Activated B cell treated with CpG ODN at 0.5 μM for 24 hours (primary cell): ENCODE measurements at places on chromosomes 7 and 10.

DNA sequence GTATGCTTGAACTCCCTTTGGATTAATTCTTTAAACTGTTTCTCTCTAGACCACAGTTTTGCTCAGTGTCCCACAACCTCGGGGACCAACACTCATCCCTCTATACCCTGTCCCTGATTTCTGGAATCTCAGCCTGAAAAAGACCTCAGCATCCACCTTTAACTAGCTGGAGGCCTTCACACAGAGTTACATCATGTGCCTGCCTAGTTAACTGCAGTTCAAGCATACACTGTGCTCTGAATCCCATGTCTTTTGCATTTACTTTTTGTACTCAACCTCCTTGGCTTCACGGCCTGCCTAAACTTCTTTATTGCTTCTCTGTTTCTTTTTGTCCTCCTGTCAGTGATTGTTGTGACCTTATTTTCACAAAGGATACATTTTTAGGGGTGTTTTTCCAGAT lies 66.7 kb downstream of the PRKG1 start:
- DNase-seq = no peak

GRCh38 chr7:39434012-39434411 lies 132.2 kb upstream of the YAE1 start:
- no peak for DNase-seq

- DNase-seq = no peak
These were observed 4.0 kb upstream of the CREB5 start for GRCh38 chr7:28408105-28408959.

- DNase-seq = no peak
These were observed 202.5 kb downstream of the REEP3 start for GRCh38 chr10:63723741-63724140.

DNA sequence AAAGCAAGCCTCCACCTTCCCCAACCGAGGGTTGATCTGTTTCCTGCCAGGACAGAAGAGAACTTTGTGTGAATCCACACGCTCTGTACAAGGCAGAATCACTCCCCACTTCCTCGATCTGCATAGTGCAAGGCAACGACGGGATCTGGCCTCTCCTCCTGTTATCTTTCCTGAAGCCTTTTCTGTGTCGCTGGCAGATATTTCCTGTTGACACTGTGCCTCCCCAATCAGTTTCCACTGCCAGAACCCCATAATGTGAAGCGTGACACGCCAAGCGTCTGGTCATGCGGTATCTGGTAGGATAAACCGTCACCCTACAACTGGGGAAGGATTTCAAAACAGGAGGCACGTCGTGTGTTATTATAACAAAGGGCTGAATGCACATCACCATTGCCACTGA lies 57.2 kb downstream of the FAM171A1 start:
- no peak for DNase-seq

DNA sequence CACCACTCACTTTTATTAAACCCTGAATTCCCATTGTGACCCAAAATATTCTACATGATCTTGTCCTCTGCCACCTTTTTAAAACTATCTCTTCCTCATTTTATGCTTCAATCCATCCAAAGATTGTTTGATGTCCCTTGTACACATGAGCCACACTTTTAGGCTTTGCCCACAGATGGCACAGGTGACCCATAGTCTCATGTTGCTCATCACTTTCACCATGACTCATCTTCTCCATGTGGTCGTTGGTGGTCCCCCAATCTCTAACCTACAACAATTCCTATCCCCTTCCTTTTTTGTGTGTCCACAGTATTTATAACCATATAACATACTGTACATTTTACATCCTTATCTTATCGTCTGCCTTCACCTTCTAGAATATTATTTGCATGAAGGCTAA lies 271.5 kb upstream of the ZWINT start:
- DNase-seq = no peak

- DNase-seq = no peak
These were observed 5.4 kb downstream of the ABLIM1 start for GRCh38 chr10:114652402-114653368.

- no peak for DNase-seq
These were observed 98.1 kb downstream of the MYOF start for GRCh38 chr10:93384006-93384405.

- no peak for DNase-seq
These were observed 40.9 kb downstream of the NUDCD3 start for GRCh38 chr7:44449584-44449928.

GRCh38 chr10:11678074-11678793 lies 63.9 kb upstream of the ECHDC3 start:
- DNase-seq = peak; percentile 51

DNA sequence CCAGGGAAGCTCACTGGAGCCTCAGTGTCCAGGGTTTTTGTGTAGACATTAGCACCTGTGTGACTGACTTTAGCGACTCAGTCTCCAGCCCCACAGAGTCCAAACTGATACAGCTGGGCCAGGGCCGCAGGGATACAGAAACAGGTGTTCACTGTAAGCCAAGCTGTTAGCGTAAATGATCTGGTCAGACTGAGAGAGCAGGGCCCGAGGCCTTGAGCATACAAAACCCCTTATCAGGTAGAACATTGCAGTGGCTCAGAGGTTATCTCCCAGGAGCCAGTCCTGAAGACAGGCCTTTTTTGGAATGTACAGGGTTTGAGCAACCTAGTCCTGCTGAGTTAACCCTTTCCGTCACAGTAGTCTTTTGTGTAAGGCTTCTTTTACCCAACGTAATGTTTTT lies 25.0 kb downstream of the LHPP start:
- no peak for DNase-seq

- DNase-seq = no peak
These were observed 696.8 kb upstream of the MBL2 start for GRCh38 chr10:53469383-53469782.

- no peak for DNase-seq
These were observed 164.2 kb downstream of the HDAC9 start for GRCh38 chr7:18659746-18660145.

- no peak for DNase-seq
These were observed 109.0 kb upstream of the PRKCQ start for GRCh38 chr10:6689036-6689435.

- no peak for DNase-seq
These were observed 113.0 kb downstream of the ADAM22 start for GRCh38 chr7:88046839-88047573.
